Stimulated activated CD8-positive, alpha-beta memory T cell treated with anti-CD3 and anti-CD28 coated beads, Interleukin-4, amount 100 ng/mL, for 1 hour (primary cell): ENCODE measurements at places on chromosomes 6 and 20.

GRCh38 chr6:169886631-169887227 is 135.3 kb downstream of the ERMARD start:
- no peak for DNase-seq

GRCh38 chr20:8309634-8310033 is 177.6 kb downstream of the PLCB1 start:
- DNase-seq = no peak

DNA sequence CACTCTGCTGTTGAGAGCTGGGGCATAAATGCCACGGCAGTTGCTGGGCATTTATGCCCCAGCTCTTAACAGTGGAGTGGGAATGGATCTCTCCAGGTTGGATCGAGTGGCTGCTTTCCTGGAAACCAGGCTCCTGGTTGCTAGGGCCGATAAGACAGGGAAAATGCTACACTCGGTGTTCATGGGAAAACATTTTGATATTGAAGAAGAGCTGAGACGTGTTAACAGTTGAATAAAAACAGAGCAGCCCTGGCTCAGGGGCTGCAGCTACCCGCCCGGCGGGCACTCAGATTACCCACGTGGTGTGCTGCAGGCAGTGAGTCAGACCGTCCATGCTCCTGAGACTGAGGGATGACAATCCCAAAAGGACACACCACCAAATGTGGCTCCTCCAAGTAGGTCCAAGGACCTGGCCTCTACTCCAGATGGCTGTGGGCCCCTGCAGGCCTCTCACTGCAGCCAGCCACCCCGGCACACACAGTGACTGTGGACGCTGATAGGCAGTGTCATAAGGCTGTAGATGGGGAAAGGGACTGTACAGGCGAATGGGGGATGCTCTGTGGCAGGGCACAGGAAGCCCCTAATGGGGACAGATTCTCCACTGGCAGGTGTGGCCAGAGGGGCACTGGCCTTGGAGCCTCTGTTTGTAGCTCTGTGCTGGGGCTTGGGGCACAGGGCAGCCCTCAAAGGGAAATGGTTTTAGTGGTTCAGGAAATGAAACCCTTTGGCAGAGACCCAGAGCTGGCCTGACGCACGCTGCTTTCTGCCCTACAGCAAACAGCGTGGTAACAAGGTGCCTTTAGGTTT is 237.8 kb downstream of the LY86 start:
- no peak for DNase-seq

- DNase-seq = no peak
These were observed 967.6 kb upstream of the GJE1 start for GRCh38 chr6:141165002-141165665.

DNA sequence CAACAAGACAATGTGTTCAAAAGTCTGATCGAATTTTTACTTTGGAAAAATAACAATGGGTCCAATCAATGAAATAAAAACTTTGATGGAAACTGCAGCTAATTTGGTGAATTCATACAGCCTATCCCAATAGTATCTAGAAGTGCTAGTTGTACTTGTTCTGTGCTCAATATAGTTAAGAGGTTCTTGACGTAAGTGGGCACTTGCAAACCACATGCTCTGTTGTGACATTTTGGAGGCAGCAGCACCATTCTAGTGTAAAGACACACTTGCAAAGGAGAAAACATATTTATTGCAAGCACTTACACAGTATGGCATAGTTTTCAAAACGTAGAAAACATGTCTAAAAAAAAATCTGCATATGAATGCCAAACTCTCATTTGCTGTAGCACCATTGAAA is 6.7 kb upstream of the KLHL31 start:
- DNase-seq = no peak

GRCh38 chr6:85944776-85945175 is 302.1 kb upstream of the SYNCRIP start:
- DNase-seq = no peak
